ENCODE measurements at places on chromosomes 12 and 14.

- DNase-seq = no peak
These were observed 18.1 kb downstream of the CLEC2B start for GRCh38 chr12:9851050-9851449.

DNA sequence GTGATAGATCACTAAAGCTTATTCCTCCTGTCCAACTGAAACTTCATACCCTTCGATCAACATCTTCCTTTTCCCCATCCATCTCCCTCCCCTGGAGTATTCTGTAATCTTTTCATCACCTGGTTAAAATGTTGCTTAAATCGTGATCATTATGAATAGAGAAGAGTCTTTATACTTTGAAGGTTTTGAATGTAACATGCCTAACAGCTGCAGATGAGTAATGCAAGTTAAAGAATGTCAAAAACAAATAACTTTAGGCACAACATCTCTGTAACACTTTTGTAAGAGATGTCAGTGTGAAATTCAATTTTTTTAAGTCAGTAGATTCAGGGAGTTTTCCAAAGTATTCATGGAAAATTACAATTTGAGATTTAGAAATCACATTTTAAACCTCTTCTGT lies 25.0 kb downstream of the RXYLT1 start:
- DNase-seq = no peak

DNA sequence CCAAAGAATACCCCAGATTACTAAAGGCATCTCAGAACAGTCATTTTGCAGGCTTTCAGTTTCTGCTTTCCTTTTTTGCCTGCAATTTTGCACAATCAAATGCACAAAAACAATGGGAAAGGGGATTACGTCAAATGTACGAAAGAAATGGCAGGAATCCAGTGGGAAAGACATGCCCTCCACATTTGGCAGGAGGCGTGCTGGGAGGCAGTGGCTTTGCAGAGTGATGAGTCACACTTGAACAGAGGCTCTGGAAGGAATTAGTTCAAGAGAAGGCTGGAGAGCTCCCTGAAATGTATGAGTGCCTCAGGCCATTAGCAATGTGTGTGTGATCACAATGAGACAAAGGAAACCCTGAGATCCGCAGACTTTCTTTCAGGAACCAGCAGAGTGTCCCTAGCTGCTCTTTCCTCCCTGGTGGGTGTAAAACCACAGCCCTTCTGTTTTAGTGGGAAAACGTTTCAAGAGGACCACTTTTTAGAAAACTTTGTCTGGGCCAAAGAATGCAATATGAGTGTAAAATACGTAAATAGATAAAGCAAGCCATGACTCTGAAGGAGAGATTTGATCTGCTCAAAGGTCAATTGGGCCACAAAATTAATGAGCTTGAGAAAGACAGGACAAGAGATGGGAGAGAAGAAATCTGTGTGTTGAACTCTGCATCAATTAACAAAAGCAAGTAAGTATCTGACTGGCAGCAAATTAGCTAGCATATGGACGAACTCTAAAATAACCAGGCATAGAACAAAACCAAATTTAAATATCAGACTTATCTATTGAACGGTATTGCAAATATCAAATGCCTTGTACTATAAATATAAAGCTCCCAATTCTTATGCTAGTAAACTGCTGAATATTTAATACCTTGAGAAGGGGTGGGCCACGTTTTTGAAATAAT lies 155.4 kb upstream of the PDE3A start:
- DNase-seq = no peak

DNA sequence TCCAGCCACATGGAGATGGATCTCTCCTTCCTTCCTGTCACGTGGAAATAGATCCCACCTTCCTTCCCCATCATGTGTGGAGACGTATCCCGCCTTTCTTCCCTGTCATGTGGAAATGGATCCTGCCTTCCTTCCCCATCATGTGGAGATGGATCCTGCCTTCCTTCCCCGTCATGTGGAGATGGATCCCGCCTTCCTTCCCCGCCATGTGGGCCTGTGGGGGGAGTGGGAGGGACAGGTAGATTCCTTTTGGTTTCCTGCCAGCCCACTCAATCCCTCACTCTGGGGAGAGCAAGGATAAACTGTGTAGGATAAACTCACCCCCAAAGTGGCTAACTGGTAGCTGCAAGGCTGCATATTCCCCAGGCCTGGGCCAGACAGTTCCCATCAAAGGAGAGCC lies 31.7 kb upstream of the TDRD9 start:
- DNase-seq = no peak

DNA sequence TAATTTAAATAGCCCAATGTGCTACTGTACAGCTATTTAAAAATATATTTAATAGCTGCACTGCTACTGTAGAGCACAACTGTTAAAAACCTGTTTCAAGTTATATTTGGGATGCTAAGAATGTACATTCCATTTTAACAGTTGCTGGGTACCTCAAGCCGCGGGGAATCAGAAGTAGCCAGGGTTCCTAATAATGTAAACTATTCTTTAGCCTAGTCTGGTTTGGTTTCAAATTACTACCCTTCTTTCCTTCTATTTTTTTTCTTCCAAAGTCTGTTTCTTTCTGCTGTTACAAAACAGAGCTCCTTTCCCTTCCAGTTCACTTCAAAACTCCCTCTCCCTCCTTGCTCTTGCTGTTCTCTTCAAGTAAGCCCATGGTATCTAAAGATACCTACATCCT lies 21.3 kb downstream of the SCAF11 start:
- DNase-seq = no peak

- DNase-seq = no peak
These were observed 34.7 kb downstream of the GPATCH2L start for GRCh38 chr14:76186308-76187027.

DNA sequence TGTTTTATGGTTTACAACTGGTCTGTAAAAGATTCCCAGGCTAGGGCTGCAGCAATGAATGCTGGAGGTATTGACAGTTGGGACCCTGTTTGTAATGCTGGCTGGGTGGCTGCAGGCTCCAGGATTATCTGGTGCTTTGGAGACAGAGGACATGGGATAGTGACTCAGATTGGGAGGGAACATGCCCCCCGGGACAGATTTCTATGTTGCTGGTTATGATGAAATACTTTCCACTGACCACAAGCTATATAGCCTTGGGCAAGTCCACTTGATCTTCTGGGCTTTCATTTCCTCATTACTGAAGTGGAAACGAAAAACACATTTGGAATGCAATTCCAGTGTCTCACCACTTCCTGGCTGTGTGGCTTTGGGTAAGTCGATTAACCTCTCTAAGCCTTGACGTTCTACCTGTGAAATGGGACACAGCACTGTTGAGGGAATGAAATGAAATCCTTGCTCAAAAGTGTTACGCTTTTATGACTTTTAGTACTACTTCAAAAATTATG lies 6.3 kb upstream of the TPCN1 start:
- DNase-seq = no peak

GRCh38 chr12:93925585-93926205 lies 222.7 kb upstream of the PLXNC1 start:
- DNase-seq = no peak

DNA sequence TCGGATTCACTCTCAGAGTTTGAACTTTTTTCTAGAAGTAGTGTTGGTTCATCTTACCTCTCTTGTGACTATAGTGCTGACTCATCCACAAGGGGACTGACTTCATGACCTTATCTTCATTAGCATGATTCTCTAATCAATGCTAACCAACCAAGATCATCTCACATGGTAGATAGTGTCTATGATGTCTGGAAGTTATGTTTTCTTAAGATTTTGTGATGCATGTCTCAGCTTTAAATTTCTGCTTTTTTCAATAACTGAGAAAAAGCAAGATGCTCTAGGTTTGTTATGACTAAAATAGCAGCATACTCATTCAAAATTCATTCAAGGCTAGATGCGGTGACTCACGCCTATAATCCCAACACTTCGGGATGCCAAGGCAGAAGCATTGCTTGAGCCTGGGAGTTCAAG lies 12.3 kb upstream of the SLC35E3 start:
- DNase-seq = no peak

DNA sequence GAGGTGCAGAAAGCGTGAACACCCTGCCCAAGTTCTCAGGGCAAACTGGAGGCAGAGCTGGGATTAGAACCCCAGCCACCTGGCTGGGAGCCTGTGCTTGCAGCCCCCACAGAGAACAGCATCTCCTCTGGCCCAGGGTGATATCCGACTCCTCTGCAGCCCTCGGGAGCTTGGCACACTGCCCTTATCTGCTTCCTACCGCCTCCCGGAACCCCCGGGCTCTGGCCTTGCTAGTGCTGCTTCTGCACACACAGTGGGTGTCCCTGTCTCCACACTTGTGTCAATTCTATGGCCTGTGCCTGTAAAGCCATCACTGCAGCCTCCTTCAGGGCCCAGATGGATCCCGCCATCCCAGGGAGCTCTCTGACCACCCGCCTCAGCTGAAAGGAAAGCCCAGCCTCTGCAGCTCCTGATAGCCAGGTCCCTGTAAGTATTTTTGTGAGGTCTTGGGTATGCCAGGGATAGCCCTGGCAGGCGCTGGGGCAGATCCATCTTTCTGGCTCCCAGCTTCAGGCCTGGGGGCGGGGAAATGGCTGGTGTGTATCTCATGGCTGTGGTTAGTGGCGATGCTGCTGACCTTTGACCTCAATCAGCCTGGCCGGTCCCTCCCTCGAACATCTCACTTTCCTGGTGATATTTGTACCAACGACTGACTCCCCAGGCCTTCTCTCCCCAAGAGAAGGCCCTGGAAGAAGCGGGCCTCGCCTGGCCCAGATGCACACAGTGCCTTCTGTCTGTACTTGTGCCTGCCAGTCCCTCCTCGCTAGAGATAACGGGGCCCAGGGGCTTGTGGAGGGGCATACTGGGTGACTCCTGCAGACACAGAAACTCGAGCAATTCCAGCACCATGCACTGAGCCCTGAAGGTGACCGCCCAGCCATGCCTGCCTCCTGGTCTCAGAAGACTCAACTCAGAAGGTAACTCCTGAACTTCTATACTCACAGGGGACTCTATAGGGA lies 183.8 kb downstream of the CALM1 start:
- no peak for DNase-seq

DNA sequence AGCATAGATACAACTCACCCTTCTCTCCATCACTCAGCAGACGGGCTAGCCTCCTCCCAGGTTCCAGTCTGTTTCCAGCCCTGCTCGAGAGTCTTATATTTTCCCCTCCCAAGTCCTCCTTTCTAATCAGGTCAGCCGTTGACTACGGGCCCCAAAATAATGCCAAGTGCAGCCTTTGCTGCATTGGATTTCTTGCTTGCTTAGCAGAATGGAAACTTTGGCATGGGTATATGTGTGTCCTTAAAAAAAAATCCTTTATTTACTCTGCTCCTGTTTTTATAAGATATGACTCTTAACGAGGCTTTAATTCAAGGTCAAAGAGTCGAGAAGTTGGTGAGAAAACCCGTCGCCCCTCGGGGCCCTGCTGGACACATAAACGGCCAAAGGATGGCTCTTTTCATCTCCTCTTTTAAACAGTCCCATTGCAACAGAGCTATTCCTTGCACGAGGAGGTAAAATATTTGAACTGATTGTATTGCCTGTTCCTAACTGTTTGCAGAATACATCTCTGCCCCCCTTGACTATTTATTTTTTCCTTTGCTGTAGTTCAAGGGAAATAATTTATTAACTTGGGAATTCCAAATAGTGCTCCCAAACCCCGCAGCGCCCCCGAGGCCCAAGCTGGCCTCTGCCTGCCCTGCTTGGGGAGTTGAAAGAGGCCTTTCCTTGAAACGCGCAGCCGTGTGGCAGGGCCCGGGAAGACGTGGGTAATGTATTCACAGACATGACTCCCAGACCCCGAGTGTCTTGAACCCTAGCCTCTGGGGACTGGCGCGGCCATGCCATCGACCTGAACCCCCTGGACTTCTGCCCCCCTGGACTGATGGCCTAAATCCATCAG lies 156.5 kb upstream of the MYL2 start:
- no peak for DNase-seq

DNA sequence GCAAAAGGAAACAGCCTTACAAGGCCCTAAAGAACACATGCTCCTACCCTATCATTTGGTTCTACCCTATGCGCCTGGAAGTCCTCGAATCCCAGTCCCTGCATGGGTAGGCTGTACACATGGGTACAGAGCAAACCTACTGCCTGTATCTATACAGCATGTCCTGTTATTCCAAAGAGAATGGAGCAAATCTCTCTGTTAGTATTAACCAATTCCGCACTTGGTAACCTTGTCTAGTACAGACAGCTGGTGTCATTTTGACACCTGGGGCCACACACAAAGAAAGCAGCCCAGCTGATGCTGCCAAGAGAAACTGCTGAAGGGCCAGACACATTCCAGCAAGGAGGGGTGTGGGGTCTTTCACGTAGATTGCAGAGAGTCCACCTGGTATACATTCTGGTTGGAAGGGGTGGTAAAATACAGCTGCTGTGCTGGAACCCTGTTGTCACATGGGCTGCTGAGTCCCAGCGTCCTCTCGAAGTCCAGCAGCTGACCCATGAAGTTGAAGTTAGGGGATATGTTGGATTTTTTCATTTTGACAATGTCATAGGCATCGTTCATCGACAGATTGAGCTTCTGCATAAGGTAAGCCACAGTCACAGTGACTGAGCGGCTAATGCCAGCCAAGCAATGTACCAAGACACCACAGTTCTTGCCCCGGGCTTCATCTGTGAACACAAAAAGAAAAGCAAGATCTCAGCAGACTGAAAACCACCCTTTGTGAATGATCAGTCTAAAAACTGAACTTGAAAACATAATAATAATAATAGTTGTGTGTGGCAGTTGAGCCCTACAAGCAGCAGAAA lies 3.2 kb downstream of the DUSP6 start:
- DNase-seq = no peak

- no peak for DNase-seq
These were observed 1.7 kb downstream of the CCND2 start for GRCh38 chr12:4275016-4275869.

DNA sequence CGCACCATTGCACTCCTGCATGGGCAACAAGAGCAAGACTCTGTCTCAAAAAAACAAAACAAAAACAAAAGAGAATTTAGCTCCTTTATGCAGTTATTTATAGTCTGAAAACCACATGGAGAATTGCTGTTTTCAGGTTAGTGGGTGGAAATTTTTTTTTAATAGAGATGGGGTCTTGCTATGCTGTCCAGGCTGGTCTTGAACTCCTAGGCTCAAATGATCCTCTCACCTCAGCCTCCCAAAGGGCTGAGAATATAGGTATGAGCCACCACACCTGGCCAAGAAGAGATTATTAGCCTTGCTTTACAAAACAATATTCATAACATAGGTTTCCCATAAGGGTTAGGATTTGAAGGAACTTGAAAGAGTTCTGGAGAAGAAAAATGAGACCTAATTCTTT lies 12.1 kb upstream of the SRP54 start:
- no peak for DNase-seq

DNA sequence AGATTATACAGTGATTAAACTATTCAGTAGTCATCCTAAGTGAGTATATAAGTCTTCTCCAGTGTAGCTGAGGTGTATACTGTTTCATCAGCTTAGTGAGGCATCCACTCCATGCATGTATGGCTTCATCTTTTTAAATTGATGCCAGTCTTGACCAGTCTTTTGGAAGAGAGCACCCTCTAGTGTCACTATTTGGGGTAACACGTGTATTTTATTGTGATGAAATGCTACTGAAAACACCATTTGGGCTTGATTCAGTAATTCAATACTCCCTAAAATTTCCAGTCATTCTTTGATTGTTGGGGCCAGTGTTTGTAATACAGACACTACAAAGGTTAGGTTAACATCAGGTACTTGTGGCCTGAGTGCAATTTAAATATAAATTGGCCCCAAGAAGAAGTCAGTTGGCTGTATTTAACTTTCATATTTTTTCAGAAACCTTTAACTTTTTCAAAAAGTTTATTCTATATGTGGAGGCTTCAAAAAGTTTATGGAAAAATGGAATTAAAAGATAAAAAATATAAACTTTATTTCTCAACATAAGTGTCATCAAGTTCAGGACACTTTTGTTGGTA lies 35.3 kb downstream of the MIPOL1 start:
- no peak for DNase-seq

Data from stimulated activated CD8-positive, alpha-beta memory T cell treated with anti-CD3 and anti-CD28 coated beads, Interleukin-15, amount 100 ng/mL, for 4 hours (primary cell).